Activated naive CD8-positive, alpha-beta T cell treated with anti-CD3 and anti-CD28 coated beads, Interleukin-2, amount 10 ng/mL, durations not matched to agents 7 days and 5 days (primary cell): ENCODE measurements at places on chromosomes 5 and 9. TPM values are rescaled to one million over a fixed set of nuclear protein-coding genes. Genes with fewer than 3 reads are reported as not detected.

The FBXL7 gene
- not detected for total RNA-seq

The FOXD4L6 gene
- not detected for total RNA-seq

The CNTFR gene
- total RNA-seq = not detected

The CTNND2 gene
- not detected for total RNA-seq

The MCC gene
- 4.4 TPM for total RNA-seq

The KIF20A gene
- 51.0 TPM for total RNA-seq

The PALM2AKAP2 gene
- not detected for total RNA-seq

The LCN15 gene
- not detected for total RNA-seq

The MLANA gene
- not detected for total RNA-seq

The IFNA5 gene
- total RNA-seq = not detected

The LRRC70 gene
- 0.71 TPM for total RNA-seq

The PCDHB5 gene
- not detected for total RNA-seq

The CLIC3 gene
- 14.7 TPM for total RNA-seq

The ASPN gene
- not detected for total RNA-seq

The NUTM2F gene
- not detected for total RNA-seq

The IL4 gene
- total RNA-seq = 1.8 TPM

The PCDHB12 gene
- not detected for total RNA-seq

The FGFR4 gene
- total RNA-seq = 1.9 TPM

The SEMA5A gene
- 0.03 TPM for total RNA-seq

The C9orf40 gene
- 18.0 TPM for total RNA-seq

The BTNL3 gene
- not detected for total RNA-seq

The TEX48 gene
- total RNA-seq = not detected

The SOHLH1 gene
- total RNA-seq = not detected

The DDX4 gene
- total RNA-seq = 0.28 TPM

The MCTP1 gene
- 1.6 TPM for total RNA-seq

The PLPP6 gene
- 12.4 TPM for total RNA-seq

The IL5 gene
- not detected for total RNA-seq

The LCN9 gene
- not detected for total RNA-seq

The PLGRKT gene
- total RNA-seq = 25.5 TPM

The TMEM215 gene
- not detected for total RNA-seq

The OTULIN gene
- total RNA-seq = 86.6 TPM

The SIMC1 gene
- total RNA-seq = 33.2 TPM

The PCDHB10 gene
- total RNA-seq = not detected

The STPG3 gene
- total RNA-seq = not detected

The SHISAL2B gene
- not detected for total RNA-seq

The NOL8 gene
- 69.2 TPM for total RNA-seq

The TRAF1 gene
- 97.1 TPM for total RNA-seq

The MYORG gene
- total RNA-seq = 4.7 TPM

The IFNK gene
- not detected for total RNA-seq

The HAUS6 gene
- total RNA-seq = 27.6 TPM

The YIPF5 gene
- total RNA-seq = 40.5 TPM

The SLC12A2 gene
- total RNA-seq = 14.5 TPM

The SPRY4 gene
- total RNA-seq = 1.7 TPM

The HBEGF gene
- 12.8 TPM for total RNA-seq

The SPATA31D4 gene
- total RNA-seq = not detected

The PRKAA1 gene
- 86.4 TPM for total RNA-seq

The PCDHA6 gene
- total RNA-seq = not detected

The SYNPO gene
- total RNA-seq = 0.28 TPM
